ENCODE measurements at places on chromosomes 3 and 15. TPM values are rescaled to one million over a fixed set of nuclear protein-coding genes. Genes with fewer than 3 reads are reported as not detected.
A peak's percentile ranks its signal among the peaks of the same experiment; 100 is the strongest.

DNA sequence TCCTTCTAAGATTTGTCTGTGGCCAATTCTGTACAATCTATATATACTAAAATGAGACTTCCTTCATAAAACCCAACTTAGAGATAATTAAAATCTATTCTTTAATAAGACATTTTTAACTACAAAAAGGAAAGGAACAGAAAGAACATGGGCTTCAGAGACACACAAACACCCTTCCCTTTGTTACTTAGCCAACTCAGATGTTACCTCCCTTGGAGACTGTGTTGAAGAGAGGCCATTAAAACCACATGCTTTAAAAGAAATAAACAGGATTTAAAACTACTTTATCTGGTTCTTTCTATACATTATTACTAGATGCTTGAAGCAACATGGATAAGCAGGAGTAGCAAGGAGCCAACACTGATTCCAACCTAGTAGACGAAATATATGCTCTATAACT, 42.0 kb downstream of the LRRFIP2 start:
- no peaks in the 10 kb centered on the region for H3K27me3 ChIP-seq
- H3K4me1 ChIP-seq: no peaks in the 10 kb centered on the region
- H3K27ac ChIP-seq: no peak overlapping the region
- no peaks in the 10 kb centered on the region for H3K36me3 ChIP-seq
- DNase-seq: no peak

DNA sequence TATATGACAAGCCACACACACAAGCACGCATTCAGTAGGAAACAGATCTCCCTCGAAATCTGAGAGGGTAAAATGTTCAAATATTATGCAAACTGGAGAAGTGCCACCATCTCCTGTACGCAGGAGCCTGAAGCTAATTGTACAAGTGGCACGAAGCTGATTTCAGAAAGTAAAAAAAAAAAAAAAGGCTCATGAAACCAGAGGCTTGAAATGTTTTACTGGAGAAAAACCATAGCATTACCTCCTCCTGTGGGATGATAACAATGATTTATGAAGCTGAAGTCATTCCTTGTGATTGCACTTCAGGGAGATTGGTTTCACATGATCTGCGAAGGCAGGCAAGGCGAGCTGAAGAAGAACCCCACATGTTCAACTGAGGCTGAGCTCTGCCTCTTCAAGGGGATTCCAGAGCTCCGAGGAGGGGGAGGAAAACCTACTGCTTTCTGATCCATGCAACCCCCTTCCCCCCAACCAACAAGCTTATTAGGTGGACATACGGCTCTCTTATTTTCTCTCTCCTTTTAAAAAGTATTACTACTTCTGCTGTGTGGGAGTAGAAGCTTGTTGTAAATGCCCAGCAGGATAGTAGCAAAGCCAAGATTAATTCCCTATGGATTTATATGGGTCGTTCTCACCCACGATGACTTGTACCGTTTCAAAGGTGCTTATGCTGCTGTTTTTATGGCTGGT, 101.1 kb downstream of the GREM1 start:
- H3K27me3 ChIP-seq: no peaks in the 10 kb centered on the region
- H3K36me3 ChIP-seq: no peaks in the 10 kb centered on the region
- no peak overlapping the region for H3K4me3 ChIP-seq
- DNase-seq: no peak
- H3K4me1 ChIP-seq: no peaks in the 10 kb centered on the region
- H3K27ac ChIP-seq: no peak overlapping the region

DNA sequence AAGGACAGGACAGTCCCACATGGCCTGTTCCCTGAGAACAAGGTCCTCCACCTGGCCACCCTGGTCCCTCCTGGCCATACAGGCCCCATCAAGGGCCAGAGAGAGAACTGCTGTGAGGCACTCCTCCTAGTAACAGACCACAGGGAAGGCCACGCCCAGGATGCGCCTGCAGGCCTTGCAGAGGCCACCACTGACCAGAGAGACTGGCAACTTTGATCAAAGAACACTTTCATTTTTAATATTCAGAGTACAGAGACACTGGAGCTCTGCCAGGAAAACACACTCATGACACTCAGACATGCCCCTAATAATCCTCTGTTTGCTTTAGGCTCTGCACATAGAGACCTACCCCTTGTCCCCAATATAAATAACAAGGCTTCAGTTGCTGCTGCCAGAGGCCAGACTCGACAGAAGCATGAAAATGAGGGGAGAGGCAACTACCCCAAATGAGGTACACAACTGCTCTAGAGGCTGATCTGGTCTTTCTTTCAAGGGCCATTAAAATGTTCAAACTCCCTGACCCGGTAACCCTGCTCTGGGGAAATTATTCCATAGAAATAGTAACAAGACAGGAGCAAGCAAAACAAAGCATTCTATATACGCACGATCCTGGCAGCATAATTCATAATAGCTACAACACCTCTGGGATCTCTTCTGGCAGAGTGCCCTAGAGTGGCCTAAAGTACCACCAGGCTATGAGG, 44.8 kb downstream of the CCDC12 start:
- H3K36me3 ChIP-seq: no peaks in the 10 kb centered on the region
- DNase-seq: no peak
- H3K27ac ChIP-seq: peak overlapping the region; percentile 85
- no peaks in the 10 kb centered on the region for H3K27me3 ChIP-seq
- H3K4me1 ChIP-seq: peaks cover 16% of the 10 kb centered on the region

The TRPC1 gene
- total RNA-seq: 12.5 TPM

The SKOR1 gene
- 1.8 TPM for total RNA-seq

The REC114 gene
- not detected for total RNA-seq
